ENCODE measurements at places on chromosomes 4 and X.

DNA sequence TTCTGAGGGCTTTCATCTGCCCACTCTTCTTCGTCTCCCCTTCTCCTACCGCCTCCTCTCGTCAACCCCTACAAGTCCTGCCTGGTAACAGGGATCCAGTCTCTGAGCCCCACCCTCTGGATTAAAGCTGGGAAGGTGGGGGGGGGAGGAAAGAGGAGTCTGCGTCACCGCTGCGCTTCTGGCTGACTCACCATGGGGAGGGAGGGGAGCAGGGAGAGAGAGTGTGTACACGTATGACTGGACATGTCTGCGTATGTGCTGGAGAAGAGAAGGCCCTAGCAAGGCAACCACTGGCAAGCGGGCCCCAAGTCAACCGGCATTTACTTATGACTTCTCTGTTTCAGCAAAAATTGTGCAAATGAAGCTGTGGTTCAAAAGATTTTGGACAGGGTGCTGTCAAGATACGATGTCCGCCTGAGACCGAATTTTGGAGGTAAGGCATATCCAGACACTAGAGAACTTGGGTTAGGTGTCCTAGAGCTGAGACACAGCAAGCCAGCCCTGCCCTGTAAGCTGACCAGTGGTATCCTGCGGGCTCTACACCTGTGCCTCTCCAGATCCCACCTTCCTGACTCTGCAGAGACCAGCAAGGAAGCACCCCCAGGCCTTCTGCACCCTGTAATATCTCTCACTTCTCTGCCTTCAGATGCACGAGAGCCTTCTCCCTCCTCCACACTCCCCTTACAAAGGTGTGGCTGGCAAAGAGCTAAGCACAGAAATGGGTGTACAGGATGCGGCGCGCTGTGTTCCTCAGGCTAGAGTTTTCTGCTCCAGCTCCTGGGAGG is 2.5 kb downstream of the GABRQ start:
- no peak for DNase-seq

DNA sequence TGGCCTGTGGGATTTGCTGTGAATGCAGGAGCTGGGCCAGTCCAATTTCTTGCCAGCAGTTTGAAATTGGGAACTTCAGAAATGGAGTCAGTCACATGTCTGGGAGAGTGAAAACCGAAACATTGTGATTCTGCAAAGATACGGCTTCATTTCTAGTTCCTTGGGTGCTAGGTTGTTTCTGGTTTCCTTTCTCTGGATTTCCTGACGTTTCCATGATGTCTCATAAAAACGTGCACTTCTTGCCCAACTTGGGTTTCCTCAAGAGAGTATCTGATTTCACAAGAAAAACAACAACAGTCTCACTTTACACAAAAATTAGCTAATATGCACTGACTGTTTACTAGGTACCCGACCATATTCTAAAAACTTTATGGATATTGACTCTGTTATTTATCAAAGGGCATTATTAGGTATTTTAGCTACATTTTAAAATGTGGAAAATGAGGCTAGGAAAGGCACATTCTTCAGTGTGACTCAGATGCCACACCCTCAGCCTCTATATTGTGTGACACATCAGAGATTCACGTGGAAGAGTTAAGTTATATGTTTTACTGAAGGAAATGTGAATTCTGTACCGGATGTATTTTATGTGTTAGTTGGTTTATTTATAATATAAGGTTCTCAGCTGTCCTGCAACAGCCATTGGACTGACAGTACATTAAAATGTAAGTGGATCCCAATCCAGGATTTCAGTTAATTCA is 225.0 kb upstream of the PUDP start:
- no peak for DNase-seq

DNA sequence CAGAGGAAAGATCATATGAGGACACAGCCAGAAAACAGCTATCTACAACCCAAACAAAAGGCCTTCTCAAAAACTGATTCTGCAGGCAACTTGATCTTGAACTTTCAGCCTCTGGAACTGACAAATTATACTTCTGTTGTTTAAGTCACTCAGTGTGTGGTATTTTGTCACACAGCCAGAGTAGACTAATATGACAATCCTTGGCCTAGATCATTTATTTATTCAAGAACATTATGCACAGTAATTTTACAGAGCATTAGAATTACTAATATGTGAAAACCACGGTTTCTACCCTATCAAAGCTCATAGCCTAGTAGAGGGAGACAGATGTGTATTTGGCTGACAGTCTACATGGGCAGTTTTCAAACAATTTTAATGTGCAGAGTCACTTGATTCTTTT is 167.8 kb upstream of the PCDH18 start:
- DNase-seq: no peak

DNA sequence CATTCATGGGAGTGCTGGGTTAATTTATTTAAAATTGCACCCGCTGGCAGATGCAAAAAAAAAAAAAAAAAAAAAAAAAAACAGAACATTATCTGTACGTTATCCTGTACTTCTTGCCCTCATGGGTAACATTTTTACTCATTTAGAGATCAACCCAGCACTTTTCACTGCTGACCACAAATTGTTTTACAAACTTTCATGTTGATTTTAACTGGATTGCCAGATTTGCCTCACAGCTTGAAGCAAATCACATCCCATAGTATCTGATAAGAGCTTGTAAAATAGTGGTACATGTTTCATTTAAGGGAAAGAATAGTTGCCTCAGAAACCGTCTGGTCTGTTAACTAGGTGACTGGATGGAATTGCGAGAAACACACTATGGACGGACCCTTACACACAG is 640.8 kb downstream of the TRIML1 start:
- DNase-seq: no peak

DNA sequence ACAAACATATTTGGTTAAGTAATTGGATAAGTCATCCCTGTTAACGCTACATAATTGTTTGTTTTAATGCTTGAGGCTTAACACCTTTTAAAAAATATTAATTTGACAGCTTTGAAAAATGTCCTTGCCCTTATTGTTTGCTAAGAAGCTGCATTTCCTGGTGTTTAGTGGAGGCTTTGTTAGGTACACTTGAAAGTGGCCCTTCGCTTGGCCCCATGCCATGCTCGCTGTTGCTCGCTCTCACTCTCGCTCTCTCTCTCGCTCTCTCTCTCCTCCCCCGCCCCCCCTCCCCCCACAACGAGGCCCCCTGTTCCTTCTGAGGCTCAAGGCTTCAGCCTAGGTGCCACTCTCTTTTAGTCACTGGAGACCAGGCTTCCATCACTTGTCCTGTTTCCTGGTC is 139.6 kb downstream of the DCLK2 start:
- no peak for DNase-seq

- DNase-seq: no peak
Measured at GRCh38 chrX:133685822-133686221, 270.5 kb upstream of the GPC4 start.

GRCh38 chr4:120844528-120844921 is 78.0 kb downstream of the PRDM5 start:
- no peak for DNase-seq

- no peak for DNase-seq
Measured at GRCh38 chr4:2671267-2671895, 84.8 kb downstream of the TNIP2 start.

DNA sequence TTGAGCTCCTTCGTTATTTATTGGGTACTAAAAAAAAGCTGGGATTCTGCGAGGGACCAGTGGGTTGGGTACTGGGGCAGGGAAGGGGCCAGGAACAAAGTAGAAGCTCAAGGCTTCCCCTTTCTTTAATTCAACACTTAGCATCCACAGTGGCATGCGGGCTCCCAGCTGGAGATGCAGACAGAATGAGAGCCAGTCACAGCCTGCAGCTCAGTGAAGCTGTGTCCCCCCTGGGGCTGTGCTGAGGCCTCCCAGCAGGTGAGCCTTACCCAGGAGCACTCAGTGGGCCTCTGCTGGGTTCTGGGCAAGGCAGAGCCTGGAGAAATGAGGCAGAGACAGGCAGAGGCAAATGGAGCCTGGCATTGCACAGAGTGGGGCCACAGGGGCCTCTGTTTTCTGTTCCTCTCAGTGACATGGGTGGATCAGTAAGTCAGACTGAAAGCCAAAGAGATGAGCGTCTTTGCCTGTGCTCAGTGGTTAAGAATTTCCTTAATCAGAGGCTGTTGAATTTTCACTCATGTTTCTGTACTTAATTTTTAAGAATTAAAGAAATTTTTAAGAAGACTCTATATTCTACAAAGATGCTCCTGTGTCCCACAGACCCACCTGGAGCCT is 181.4 kb upstream of the RBPJ start:
- DNase-seq: no peak

DNA sequence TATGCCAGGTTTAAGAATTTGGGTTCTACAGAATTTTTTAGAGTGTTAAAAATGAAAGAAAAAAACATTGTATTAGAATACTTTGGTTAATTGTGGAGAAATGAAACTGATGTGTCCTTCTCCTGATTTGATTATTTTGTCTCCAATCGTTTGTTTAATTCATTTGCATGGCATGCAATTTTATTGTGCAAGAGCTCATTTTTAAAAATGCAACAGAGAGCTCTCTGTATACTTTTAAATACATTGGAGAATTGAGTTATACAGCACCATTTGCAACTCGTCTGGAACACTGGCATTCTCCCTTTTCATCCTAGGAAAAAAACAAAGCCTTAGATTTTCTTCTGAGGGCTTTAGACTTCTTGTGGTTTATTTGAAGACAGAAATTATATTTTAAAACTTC is 689 bp downstream of the EXOC1L start:
- no peak for DNase-seq

DNA sequence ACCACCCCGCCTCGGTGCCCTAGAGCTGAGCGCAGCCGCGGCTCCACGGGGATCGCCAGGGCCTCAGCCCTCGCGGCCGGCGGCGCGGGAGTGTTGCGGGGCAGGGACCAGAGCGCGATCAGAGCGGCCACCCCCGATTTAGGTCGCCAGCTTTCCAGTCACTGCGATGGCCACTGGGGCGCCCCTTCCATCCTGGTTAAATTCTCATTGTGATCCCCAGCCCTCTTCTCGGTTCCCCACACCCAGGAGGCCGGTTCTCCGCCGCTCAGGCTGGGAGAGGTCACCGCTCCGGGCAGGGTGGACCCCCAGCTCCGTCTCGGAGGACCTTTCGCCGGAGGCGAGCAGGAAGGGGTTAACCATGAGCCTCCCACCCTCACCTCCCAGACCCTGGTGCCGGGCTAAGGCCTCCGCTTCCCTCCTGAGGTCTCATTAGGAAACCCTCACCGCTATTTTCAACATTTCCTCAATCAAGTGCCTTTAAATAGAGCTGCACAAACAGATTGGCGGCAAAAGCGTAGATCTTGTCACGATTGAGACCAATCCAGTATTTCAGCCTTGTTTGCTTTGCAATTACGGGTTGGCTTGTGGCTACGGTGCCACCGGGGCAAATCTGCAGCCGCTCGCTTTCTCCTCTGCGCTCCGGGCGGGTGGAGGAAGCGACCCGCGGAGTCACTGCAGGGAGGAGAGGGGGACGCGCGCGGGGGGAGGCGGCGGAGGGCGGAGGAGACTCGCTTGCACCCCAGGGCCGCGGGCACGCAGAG is 8.3 kb upstream of the HAND2 start:
- DNase-seq: no peak

DNA sequence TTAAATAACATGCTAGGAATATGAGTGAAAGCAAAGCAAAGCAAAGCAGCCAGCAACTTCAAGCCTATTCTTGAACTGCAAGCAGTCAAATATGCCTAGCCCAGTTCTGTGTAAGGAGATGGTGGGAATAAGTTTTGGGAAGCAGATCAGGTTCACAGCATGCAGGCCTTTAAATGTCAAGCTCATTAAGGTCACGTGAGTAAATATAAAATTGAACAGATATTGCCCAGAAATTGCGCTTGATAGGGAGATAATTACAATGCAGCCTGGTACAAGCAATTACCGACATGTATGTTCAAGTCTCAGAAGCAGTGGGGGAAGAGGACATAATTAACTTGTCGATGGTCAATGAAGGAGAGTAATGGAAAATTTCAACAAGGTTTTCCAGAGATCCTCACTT is 6.0 kb downstream of the GNPDA2 start:
- no peak for DNase-seq

- no peak for DNase-seq
Measured at GRCh38 chr4:141131723-141132071, 1.6 kb downstream of the RNF150 start.

DNA sequence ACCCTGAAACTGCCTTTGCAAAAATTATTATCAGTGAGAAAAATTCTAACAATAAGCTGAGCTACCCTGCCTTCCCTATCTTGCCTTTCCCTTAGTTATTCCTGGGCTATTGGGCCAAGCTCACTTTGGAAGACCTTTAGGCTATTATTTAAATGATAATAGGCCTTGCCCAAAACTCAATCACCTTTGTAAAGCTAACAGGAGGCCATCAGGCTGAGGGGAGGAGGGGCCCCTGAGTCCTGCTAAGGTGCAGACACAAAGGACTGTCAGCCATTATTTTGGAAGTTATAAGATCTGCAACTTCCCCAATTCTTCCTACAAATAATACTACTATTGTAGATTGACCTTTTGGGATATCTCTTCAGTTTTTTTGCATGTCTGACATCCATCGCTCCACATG is 278.8 kb upstream of the DIAPH2 start:
- no peak for DNase-seq

DNA sequence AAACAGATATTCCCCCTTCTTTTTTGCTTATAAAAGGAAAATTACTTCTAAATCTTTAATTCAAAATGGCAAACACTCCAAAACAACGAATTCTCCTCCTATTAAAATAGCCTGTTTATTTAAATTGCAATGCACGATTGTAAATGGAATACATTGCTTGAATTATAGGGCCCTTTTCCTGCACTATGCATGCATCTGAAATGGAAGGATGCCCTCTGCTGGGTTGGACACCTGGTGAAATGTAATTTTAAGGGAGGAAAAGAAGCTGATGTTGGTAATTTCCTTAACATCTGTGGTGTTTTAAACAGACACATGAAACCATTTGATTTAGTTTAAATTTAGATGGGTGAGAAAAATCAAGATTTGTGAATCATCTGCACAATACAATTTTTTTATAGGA is 72.8 kb downstream of the GRXCR1 start:
- no peak for DNase-seq

GRCh38 chrX:24768556-24768955 is 74.8 kb downstream of the POLA1 start:
- no peak for DNase-seq

- no peak for DNase-seq
Measured at GRCh38 chrX:23737413-23737812, 5.7 kb downstream of the ACOT9 start.
